ENCODE measurements at places on chromosomes 5 and 9.

DNA sequence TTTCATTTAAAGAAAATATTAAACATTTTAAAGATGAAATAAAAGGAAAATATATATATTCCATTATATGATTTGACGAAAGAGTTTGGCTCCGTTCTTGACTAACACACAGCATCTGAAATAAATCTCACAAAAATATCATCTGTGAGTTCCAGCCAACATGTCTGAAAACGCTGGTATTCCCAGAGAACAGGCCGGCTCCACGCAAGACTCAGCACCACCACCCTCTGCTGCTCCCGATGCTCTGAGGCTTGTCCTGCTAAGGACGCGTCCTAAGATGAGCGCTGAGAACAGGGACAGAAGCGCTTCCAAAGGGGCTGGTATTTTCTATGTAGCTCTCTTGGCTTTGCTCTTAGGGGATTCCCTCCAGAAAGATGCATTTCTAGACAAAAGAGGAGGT lies 40.6 kb upstream of the N4BP3 start:
- DNase-seq, result no peak
- no peaks in the 10 kb centered on the region for H3K36me3 ChIP-seq
- H3K27me3 ChIP-seq, result peaks cover 3% of the 10 kb centered on the region
- H3K4me3 ChIP-seq, result no peak overlapping the region

DNA sequence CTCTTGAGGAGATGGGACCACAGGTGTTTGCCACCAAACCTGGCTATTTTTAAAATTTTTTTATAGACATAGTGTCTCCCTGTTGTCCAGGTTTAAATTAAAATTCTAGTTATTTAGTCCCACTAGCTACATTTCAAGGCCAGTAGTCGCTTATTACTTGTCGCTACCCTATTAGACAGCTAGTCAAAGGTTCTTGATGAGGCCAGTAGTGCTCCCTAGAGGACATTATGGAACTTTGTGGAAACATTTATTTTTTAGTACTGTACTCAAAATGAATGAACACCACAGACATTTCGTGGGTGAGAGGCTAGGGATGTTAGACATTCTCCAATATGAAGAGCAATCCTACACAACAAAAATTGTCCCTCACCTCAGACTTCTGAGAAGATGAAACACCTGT lies 14.4 kb upstream of the GRXCR2 start:
- no peak for DNase-seq
- no peak overlapping the region for H3K4me3 ChIP-seq
- H3K36me3 ChIP-seq, result no peaks in the 10 kb centered on the region
- H3K27me3 ChIP-seq, result no peaks in the 10 kb centered on the region
- H3K27ac ChIP-seq, result no peak overlapping the region

DNA sequence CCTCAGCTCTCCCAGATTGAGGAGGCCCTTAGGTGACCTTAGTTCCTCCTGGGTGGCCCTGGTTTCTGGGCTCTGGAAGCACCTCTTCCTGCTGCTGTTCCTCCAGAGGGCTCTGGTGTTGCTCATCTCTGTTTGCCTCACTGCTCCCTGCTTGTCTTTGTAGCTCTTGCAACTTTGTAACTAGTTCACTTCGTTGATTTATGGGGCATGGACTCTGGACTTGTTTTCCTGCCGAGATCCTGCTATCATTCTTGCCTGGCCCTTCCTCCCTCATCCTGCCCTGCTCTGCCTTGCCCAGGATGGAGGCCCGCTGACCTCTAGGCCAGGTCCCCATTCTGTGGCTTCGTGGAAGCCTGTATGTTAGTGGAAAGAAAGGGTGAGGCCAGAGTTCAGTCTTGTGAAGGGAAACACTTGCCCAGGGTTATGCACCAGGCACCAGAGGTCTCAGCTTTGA lies 169.3 kb downstream of the MACROH2A1 start:
- no peaks in the 10 kb centered on the region for H3K27me3 ChIP-seq
- H3K27ac ChIP-seq, result no peak overlapping the region
- H3K36me3 ChIP-seq, result no peaks in the 10 kb centered on the region
- H3K4me3 ChIP-seq, result no peak overlapping the region
- no peak for DNase-seq

DNA sequence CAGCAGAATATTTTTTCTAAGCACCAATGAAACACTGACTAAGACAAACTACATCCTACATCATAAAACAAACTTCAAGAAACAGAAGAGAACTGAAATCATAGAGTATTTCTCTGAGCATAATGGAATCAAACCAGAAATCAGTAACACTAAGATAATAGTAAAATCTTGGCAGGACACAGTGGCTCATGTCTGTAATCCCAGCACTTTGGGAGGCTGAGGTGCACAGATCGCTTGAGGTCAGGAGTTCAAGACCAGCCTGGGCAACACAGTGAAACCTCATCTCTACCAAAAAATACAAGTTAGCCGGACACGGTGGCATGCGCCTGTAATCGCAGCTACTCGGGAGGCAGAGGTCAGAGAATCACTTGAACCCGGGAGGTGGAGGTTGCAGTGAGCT lies 63.1 kb downstream of the RNF130 start:
- no peak for DNase-seq
- H3K4me1 ChIP-seq, result peaks cover 13% of the 10 kb centered on the region
- H3K27ac ChIP-seq, result no peak overlapping the region
- no peaks in the 10 kb centered on the region for H3K27me3 ChIP-seq

DNA sequence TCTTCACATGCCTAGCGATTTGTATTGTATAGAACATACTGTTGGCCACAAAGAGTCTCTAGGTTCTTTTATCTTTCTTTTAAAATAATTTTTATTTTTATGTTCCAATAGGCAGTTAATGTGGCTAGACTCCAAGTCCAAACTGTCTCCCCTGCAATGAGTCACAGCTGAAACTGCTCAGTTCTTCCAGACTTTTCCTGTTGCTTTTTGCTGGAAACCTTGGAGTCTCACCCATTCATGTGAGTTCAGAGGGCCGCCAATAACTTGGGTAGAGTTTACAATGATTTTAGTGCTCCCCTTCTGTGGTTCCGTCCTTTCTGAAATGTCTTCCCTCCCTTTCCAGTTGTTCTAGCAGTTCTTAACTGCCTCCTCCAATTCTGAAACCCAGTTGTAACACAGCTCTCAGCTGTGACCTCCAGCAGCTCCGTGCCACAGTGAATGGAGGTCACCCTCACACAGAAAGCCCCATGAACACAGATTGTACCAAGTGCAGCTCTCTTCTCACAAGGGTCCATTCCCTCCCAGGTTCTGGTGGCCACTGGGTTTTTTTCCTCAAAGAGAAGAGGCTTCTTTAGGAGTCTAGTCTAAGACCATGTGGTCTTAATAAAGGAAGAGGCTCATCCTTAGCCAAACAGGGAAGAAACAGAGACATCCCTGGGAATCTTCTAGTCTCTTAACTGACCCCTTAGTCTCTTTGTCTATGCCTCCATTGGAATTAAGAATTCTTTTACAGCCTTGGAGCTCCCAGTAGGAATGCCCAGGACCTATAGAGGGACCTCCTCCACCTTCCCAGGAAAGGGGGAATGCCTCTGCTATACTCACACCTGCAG lies 198.5 kb downstream of the SPOCK1 start:
- H3K36me3 ChIP-seq, result no peaks in the 10 kb centered on the region
- H3K27ac ChIP-seq, result peak overlapping the region; percentile 26
- no peak overlapping the region for H3K4me3 ChIP-seq
- no peaks in the 10 kb centered on the region for H3K27me3 ChIP-seq
- DNase-seq, result peak; percentile 58
- H3K4me1 ChIP-seq, result no peaks in the 10 kb centered on the region

- no peak overlapping the region for H3K4me3 ChIP-seq
- peak; percentile 50 for DNase-seq
- no peaks in the 10 kb centered on the region for H3K36me3 ChIP-seq
- H3K27ac ChIP-seq, result no peak overlapping the region
Observed at GRCh38 chr5:80146046-80146445, 109.8 kb downstream of the SERINC5 start.

DNA sequence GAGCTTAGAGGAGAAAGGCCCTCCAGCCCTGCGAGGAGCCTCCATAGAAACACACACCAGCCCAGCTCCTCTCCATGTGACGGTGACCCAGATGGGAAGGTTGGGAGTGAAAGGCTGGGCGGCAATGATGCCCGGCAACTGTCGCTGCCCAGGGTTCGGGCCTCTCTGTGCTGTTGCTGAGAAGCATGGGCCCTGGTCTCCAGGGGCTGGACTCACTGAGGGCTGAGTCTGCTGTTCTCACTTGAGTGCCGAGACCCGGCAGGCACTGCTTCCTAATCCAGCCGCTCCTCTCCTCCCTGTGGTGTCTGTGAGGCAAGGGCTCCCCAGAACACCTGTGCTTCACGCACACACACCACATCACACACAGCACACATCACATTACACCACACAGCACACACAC lies 493.6 kb downstream of the GADD45G start:
- H3K4me3 ChIP-seq, result no peak overlapping the region
- H3K27ac ChIP-seq, result no peak overlapping the region
- H3K4me1 ChIP-seq, result no peaks in the 10 kb centered on the region
- DNase-seq, result no peak
- H3K27me3 ChIP-seq, result no peaks in the 10 kb centered on the region

- H3K4me3 ChIP-seq, result no peak overlapping the region
- H3K27ac ChIP-seq, result no peak overlapping the region
- H3K4me1 ChIP-seq, result no peaks in the 10 kb centered on the region
- no peaks in the 10 kb centered on the region for H3K27me3 ChIP-seq
Observed at GRCh38 chr5:54548565-54548964, 31.0 kb downstream of the SNX18 start.

DNA sequence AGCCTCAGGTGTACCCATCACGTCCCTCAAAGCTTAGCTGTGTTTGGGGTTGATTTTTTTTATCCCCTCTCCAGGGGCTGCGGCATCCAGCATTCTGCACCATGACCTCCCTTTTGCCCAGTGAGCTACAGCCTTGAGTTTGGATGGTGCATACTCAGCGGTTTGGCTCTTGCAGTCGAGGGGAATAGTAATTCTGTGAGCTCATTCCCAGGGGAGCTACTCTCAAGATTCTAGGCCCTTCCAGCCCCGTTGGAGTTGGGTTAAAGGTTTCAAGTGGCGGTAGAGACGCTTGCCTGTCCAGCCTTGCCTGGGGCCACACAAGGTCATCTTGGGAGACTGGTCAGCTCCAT lies 102.2 kb upstream of the SPRY4 start:
- no peaks in the 10 kb centered on the region for H3K36me3 ChIP-seq
- H3K4me3 ChIP-seq, result no peak overlapping the region
- H3K4me1 ChIP-seq, result peaks cover 25% of the 10 kb centered on the region
- no peaks in the 10 kb centered on the region for H3K27me3 ChIP-seq
- no peak overlapping the region for H3K27ac ChIP-seq

GRCh38 chr5:150734579-150735384 lies 24.0 kb downstream of the DCTN4 start:
- peaks cover 36% of the 10 kb centered on the region for H3K36me3 ChIP-seq
- no peak overlapping the region for H3K4me3 ChIP-seq
- peak; percentile 72 for DNase-seq
- no peaks in the 10 kb centered on the region for H3K27me3 ChIP-seq

DNA sequence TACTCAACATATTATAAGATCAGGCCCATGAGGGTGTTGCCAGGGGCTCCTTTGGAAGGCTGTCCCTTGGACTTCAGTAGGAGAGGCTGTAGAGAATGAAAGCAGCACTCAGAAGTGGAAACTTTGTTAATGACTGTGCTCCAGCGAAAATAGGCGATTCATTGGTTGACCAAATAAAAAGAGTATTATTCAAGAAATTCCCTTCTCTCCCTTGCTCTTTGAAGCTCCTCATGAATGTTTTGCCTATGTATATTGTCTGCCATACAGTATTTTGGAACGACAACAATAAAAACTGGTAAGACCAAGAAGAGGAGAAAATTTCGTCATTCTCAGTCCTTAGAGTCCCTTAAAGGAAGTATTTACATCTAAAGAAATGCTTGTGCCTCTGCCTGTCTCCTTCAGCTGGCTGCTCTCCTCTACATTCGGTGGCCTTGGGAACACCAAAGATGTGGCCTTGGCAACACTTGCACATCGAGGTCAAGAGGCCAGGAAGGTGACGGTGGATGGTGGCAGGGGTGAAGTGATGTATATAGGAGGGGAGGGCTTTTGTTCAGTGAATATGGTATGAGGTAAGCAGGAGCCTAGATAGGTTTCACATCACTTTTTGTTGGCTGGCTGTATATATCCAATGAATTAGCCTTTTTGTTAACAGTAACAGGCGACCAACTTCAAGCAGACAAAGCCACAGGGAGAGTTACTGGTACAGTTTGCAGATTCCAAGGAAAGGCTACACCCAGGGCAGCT lies 95.0 kb upstream of the ACTBL2 start:
- DNase-seq, result no peak
- H3K4me1 ChIP-seq, result no peaks in the 10 kb centered on the region
- H3K27me3 ChIP-seq, result no peaks in the 10 kb centered on the region
- H3K4me3 ChIP-seq, result no peak overlapping the region
- H3K36me3 ChIP-seq, result no peaks in the 10 kb centered on the region
- H3K27ac ChIP-seq, result no peak overlapping the region

DNA sequence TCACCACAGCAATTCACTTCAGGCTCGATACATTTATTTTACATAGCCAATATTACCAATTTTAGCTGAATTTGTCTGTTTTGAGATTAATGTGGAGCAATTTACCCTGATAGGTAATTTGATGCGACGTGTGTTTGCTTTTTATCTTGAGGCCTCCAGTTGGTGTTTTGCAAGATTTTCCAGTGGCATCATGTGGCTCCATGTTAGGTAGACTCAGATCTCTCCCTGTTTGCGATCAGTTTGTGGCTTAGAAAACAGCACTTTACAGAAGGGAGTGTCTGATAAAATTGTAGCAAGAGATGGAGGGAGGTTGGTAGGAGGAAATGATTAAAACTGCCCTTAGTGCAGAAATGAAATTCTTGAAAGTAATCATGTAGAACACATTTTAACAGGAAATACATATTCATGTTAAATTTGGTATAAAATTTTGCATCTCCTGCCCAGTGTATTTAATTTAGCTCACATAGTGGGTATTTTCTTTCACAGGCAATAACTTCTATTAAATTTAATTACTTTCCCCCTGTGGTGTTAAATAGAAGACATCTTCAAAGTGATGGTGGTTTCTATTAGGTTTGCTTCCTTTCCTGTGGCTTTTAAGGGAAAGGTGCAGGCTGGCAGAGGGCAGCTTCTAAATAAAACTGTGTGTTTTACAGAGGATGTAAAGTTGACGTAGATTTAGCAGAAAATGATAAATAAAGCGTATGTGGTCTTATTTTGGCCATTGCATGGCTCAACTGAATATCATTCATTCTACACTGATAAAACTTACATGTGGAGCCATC lies 135.8 kb downstream of the KDM4C start:
- no peaks in the 10 kb centered on the region for H3K27me3 ChIP-seq
- H3K4me3 ChIP-seq, result no peak overlapping the region
- no peak overlapping the region for H3K27ac ChIP-seq
- H3K4me1 ChIP-seq, result peaks cover 8% of the 10 kb centered on the region

GRCh38 chr9:100662122-100662521 lies 84.2 kb downstream of the CAVIN4 start:
- no peaks in the 10 kb centered on the region for H3K36me3 ChIP-seq
- no peak overlapping the region for H3K4me3 ChIP-seq
- DNase-seq, result no peak
- no peak overlapping the region for H3K27ac ChIP-seq
- no peaks in the 10 kb centered on the region for H3K4me1 ChIP-seq

- no peak for DNase-seq
- H3K4me3 ChIP-seq, result no peak overlapping the region
- H3K27me3 ChIP-seq, result no peaks in the 10 kb centered on the region
- no peaks in the 10 kb centered on the region for H3K36me3 ChIP-seq
Observed at GRCh38 chr5:74233571-74233970, 407.0 kb downstream of the ENC1 start.

- H3K4me3 ChIP-seq, result no peak overlapping the region
- H3K36me3 ChIP-seq, result peaks cover 18% of the 10 kb centered on the region
- no peak overlapping the region for H3K27ac ChIP-seq
- H3K4me1 ChIP-seq, result no peaks in the 10 kb centered on the region
- H3K27me3 ChIP-seq, result no peaks in the 10 kb centered on the region
Observed at GRCh38 chr5:75694781-75695180, 22.5 kb downstream of the POC5 start.
